CMK (cell line): ENCODE measurements at places on chromosomes 6 and 20.

DNA sequence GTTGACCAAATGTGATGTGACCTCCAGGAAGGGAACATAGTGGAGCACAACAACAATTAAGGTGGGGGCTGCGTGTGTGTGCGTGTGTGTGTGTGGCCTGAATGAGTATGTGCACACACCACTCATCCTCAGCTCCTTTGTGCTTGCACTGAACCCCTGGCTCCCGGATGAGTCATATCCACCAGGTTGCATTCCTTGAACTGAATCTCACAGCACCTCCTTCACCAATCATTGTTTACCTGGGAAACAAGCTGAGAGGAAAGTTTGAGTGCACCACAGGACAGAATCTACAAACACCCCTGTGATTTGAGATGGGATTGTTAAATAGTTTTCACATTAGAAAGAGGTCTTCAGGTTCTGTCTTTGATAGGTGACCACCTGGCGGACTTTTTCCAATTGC is 33.7 kb upstream of the GPR6 start:
- no peak for DNase-seq

- DNase-seq: no peak
These were observed 371.8 kb downstream of the BTBD3 start for GRCh38 chr20:12289465-12289864.

DNA sequence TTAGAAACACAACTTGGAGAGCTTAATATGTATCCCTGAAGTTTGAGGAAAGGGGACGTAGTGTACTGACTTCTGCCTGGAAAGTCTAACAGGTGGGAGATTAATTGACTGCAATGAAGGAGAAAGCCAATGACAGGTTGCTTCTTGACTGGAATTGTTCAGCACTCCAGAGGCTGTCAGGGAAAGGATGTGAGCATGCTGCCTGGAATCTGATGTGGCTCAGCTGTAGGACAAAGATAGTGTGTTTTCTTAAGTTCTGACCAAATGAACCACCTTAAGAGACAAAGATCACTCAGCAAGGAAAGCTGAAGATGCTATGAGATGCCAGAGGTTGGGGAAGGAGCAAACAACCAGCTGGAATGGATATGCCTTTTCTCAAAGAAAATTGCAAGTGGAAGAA is 185.8 kb downstream of the PHF3 start:
- no peak for DNase-seq

- DNase-seq: no peak
These were observed 78.4 kb downstream of the NDUFAF5 start for GRCh38 chr20:13863244-13863643.

- DNase-seq: no peak
These were observed at the start of gene TCF21 for GRCh38 chr6:133888929-133889556. TSS of gene TCF21 (plus strand) at chr6:133889113. CDS start at chr6:133889398, 285 bp downstream.

- DNase-seq: no peak
These were observed 220.7 kb downstream of the CDC5L start for GRCh38 chr6:44608175-44608574.

DNA sequence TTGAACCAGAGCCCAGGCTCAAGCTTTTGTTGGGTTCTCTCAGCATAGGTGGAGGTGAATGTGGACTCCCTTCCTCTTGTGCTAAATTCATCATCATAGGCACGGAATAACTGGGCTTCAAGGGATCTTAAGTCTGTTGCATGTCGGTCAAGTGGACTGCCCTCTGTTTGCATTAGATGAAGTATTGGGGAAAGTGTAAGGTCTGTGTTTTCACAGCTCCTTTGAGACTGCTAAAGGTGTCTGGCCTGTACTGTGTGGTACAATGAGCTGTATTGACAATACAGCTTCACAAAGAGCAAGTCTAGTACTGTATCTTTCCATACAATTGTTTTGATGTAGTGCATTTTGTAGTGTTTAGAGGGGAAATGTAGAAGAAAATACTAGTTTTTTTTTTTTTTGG is 34.3 kb upstream of the TULP4 start:
- DNase-seq: no peak

GRCh38 chr6:72619883-72620696 is 1.8 kb upstream of the KCNQ5 start:
- no peak for DNase-seq

GRCh38 chr6:41996997-41997396 is 53.3 kb upstream of the TAF8 start:
- no peak for DNase-seq
